Endothelial cell of umbilical vein (primary cell): ENCODE measurements at places on chromosomes 4 and X. TPM values are rescaled to one million over a fixed set of nuclear protein-coding genes. Genes with fewer than 3 reads are reported as not detected.
A peak's percentile ranks its signal among the peaks of the same experiment; 100 is the strongest.

DNA sequence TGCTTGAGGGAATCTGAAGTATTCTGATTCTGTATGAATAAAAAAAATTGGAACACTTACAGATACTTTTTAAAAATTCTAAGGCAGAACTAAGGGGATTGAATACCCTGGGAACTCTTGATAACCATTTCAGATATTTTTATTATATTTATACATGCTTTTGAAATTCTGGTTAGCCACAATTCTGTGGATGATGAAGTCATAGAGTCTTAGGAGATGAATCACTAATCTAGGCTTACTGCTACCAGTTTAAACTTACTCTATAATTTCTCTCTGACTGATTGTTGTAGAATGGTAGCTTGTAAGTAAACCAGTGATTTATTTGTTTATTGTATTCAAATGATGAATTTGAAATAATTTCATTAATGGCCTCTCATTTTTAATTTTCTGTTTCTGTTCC, 11.4 kb upstream of the SLAIN2 start:
- H3K4me1 ChIP-seq = peaks cover 11% of the 10 kb centered on the region
- peak overlapping the region; percentile 23 for H3K27ac ChIP-seq
- no peaks in the 10 kb centered on the region for H3K27me3 ChIP-seq
- DNase-seq = peak; percentile 62

- H3K36me3 ChIP-seq = no peaks in the 10 kb centered on the region
- no peaks in the 10 kb centered on the region for H3K27me3 ChIP-seq
- no peak for DNase-seq
- H3K4me3 ChIP-seq = no peak overlapping the region
- H3K4me1 ChIP-seq = no peaks in the 10 kb centered on the region
Observed at GRCh38 chr4:141417387-141417786, 196.7 kb downstream of the ZNF330 start.

- no peaks in the 10 kb centered on the region for H3K36me3 ChIP-seq
- H3K27me3 ChIP-seq = peaks cover 2% of the 10 kb centered on the region
- no peak for DNase-seq
- no peak overlapping the region for H3K4me3 ChIP-seq
- H3K4me1 ChIP-seq = no peaks in the 10 kb centered on the region
Observed at GRCh38 chr4:42268824-42269223, 116.4 kb upstream of the BEND4 start.

PAGE5 gene
- total RNA-seq = not detected in 2 replicates

DNA sequence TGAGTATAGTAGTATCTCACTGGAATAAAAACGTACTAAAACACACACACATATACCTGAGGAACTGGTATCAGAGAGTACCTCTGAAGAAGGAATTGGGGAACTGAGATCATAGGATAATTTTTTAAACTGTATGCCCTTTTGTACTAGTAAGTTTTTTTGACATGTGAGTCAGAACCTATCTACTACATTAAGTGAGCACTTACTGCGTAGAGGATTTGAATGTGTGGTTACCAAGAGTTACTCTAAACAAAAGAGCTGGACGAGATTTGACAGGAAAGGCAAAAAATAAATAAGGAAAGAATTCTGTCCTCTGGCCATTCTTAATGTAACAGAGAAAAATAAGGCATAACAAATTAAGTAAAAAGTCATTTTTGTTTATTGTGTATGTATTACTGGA, 546.5 kb upstream of the FAT1 start:
- no peak overlapping the region for H3K4me3 ChIP-seq
- no peaks in the 10 kb centered on the region for H3K4me1 ChIP-seq
- H3K27ac ChIP-seq = no peak overlapping the region
- H3K27me3 ChIP-seq = no peaks in the 10 kb centered on the region

DNA sequence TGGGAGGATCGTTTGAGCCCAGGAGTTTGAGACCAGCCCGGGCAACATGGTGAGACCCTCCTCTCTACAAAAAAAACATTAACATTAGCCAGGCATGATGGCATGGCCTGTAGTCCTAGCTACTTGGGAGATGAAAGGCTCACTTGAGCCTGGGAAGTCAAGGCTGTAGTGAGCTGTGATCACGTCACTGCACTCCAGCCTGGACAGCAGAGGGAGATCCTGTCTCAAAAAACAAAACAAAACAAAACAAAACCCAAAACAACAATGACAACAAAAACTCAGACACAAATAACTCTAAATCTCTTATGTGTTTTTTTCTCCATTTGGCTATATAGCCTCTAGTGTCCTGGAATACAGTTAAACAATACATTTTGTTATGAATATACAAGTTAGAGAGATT, 127.3 kb upstream of the STK26 start:
- no peaks in the 10 kb centered on the region for H3K27me3 ChIP-seq
- H3K27ac ChIP-seq = no peak overlapping the region
- no peaks in the 10 kb centered on the region for H3K4me1 ChIP-seq
- no peak overlapping the region for H3K4me3 ChIP-seq

- H3K27me3 ChIP-seq = no peaks in the 10 kb centered on the region
- DNase-seq = no peak
- H3K36me3 ChIP-seq = no peaks in the 10 kb centered on the region
- no peaks in the 10 kb centered on the region for H3K4me1 ChIP-seq
- no peak overlapping the region for H3K4me3 ChIP-seq
- H3K27ac ChIP-seq = no peak overlapping the region
Observed at GRCh38 chr4:13244444-13244843, 239.7 kb downstream of the RAB28 start.

ARHGAP36 gene
- not detected in 2 replicates for total RNA-seq

NLGN3 gene
- total RNA-seq = 0.40 and 0.85 TPM in 2 replicates

- no peaks in the 10 kb centered on the region for H3K36me3 ChIP-seq
- no peaks in the 10 kb centered on the region for H3K27me3 ChIP-seq
- peak overlapping the region; percentile 43 for H3K4me3 ChIP-seq
- peaks cover 25% of the 10 kb centered on the region for H3K4me1 ChIP-seq
- no peak for DNase-seq
Observed at GRCh38 chr4:102869569-102870197, 891 bp downstream of the CISD2 start.

DNA sequence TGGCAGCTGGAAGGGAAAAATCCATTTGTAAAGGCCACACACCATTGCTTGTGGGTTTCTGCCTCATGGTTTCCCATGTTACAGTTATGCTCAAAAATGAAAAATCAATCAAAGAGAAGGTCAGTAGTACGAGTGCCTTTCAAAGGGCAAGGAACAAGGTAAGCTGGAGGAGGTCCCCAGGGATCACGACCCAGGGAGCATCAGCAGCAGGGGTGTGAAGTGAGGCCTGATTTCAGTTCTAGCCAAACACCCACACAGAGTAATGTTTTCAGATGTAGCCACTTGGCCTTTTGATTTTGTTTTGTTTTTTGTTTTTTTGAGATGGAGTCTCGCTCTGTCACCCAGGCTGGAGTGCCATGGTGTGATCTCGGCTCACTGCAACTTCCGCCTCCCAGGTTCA, 69.4 kb upstream of the AFAP1 start:
- H3K4me3 ChIP-seq = no peak overlapping the region
- no peaks in the 10 kb centered on the region for H3K27me3 ChIP-seq
- no peaks in the 10 kb centered on the region for H3K36me3 ChIP-seq
- no peaks in the 10 kb centered on the region for H3K4me1 ChIP-seq
- no peak for DNase-seq

GC gene
- not detected in 2 replicates for total RNA-seq

GRCh38 chr4:27233531-27233930, 372.9 kb downstream of the STIM2 start:
- no peak for DNase-seq
- H3K27me3 ChIP-seq = no peaks in the 10 kb centered on the region
- H3K27ac ChIP-seq = no peak overlapping the region
- H3K4me3 ChIP-seq = no peak overlapping the region
- H3K36me3 ChIP-seq = no peaks in the 10 kb centered on the region

GLRA2 gene
- total RNA-seq = not detected in 2 replicates

DNA sequence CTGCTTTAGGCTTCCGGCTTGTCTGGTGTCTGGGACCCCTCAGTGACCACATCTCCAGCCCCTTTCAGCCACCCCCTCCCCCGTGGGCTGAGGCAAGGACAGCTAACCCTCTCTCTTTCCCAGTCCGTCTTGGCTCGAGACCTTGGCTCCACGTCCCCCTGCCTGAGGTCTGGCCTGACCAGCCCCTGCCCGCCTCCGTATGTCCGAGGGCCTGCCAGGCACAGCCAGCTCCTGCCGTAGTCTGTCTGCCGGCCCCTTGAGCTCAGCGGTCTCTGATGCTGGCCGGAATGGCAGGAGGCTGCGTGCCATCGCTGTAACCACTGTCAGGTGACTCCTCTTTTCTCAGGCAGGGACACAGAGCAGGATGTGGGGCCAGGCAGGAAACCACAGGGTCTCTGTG, 73.3 kb upstream of the LRPAP1 start:
- H3K36me3 ChIP-seq = no peaks in the 10 kb centered on the region
- H3K4me1 ChIP-seq = no peaks in the 10 kb centered on the region
- H3K27me3 ChIP-seq = no peaks in the 10 kb centered on the region
- H3K4me3 ChIP-seq = no peak overlapping the region
- no peak for DNase-seq
- no peak overlapping the region for H3K27ac ChIP-seq

PPP1R2C gene
- total RNA-seq = not detected in 2 replicates

- H3K27ac ChIP-seq = no peak overlapping the region
- no peaks in the 10 kb centered on the region for H3K36me3 ChIP-seq
- peak overlapping the region; percentile 29 for H3K4me3 ChIP-seq
- H3K4me1 ChIP-seq = no peaks in the 10 kb centered on the region
Observed at GRCh38 chr4:2042204-2042946, 16.8 kb upstream of the NAT8L start.

GRCh38 chr4:48122756-48123155, 11.3 kb downstream of the TXK start:
- no peaks in the 10 kb centered on the region for H3K36me3 ChIP-seq
- peaks cover 8% of the 10 kb centered on the region for H3K4me1 ChIP-seq
- no peak for DNase-seq
- no peak overlapping the region for H3K27ac ChIP-seq
- H3K27me3 ChIP-seq = no peaks in the 10 kb centered on the region
- H3K4me3 ChIP-seq = no peak overlapping the region

GRCh38 chr4:73222466-73223257, 35.9 kb downstream of the ANKRD17 start:
- no peaks in the 10 kb centered on the region for H3K36me3 ChIP-seq
- no peaks in the 10 kb centered on the region for H3K27me3 ChIP-seq
- peak; percentile 96 for DNase-seq
- peaks cover 20% of the 10 kb centered on the region for H3K4me1 ChIP-seq
- H3K4me3 ChIP-seq = peak overlapping the region; percentile 99

DNA sequence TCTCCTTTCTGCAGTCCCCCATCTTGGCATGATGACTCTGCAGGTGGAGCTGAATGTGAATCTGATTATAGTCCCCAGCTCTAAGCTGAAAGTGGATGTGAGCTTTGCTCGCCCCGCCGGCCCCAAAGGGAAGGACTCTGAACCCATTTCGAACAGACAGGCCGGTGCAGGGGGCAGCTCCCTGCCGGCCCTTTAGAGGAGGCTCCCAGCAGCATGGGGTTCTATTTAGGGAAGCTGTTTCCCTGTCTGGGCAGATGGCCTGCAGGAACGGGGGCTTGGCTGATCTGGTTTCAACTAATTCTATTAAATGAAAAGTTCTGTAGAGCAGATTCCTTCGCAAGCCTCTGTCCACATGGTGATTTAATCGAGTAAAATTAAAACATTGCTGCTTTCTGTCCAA, 104.8 kb upstream of the MSX1 start:
- no peak for DNase-seq
- no peaks in the 10 kb centered on the region for H3K36me3 ChIP-seq
- no peaks in the 10 kb centered on the region for H3K4me1 ChIP-seq
- peaks cover 2% of the 10 kb centered on the region for H3K27me3 ChIP-seq

- DNase-seq = no peak
- H3K27me3 ChIP-seq = no peaks in the 10 kb centered on the region
- no peak overlapping the region for H3K4me3 ChIP-seq
- H3K27ac ChIP-seq = no peak overlapping the region
Observed at GRCh38 chr4:139144911-139145551, 32.0 kb downstream of the ELF2 start.

MAGED4 gene
- total RNA-seq = 9.1 and 25.3 TPM in 2 replicates
